ENCODE measurements at places on chromosomes 11 and 22.
A peak's percentile ranks its signal among the peaks of the same experiment; 100 is the strongest.

GRCh38 chr22:42272431-42272999, 2.1 kb upstream of the TCF20 start:
- DNase-seq = no peak

DNA sequence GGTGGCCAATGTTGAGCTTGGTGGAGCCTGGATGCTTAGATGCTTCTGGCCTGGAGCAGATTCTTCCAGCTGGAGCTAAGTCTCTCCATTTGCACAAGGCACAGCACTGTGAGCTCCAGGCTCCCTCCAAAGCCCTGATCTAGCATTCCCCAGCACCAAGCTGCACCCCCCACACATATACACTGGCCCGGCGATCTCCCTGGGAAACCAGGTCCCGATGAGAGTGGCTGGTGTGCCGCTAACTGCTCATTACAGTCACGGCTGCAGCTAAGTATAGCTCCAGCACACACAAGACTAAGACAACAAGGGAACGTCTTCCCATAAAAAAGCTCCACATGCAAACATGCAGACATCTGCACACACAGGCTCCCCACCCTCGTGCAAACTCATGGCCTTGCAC, 17.6 kb downstream of the KCNC1 start:
- DNase-seq = no peak

DNA sequence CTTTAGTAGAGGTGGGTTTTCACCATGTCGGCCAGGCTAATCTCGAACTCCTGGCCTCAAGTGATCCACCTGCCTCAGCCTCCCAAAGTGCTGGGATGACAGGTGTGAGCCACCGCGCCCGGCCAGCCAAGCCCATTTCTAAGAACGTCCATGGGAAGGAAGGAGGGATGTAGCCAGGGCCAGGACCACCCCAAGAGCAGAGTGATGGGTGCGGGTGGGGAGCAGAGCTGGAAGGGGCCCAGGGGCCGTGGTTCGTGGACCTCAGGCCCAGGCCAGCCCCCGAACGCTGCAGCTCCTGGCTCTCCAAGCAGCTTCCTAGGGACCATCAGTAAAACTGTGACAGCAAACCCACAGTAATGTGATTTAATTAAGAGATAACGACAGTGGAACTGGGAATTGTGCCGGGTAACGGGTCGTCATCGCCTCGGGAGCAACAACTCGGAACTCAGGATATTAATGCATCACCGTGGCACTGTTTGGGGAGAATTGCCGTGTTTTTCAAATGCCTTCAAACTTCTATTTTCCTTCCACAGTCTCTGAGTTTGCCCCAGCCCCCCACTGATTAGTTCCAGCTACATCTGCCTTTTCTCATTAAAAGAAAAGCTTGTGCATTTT, 74.3 kb downstream of the BRD1 start:
- DNase-seq = no peak

- DNase-seq = no peak
Observed at GRCh38 chr11:67442504-67443404, 522 bp downstream of the CORO1B start.

DNA sequence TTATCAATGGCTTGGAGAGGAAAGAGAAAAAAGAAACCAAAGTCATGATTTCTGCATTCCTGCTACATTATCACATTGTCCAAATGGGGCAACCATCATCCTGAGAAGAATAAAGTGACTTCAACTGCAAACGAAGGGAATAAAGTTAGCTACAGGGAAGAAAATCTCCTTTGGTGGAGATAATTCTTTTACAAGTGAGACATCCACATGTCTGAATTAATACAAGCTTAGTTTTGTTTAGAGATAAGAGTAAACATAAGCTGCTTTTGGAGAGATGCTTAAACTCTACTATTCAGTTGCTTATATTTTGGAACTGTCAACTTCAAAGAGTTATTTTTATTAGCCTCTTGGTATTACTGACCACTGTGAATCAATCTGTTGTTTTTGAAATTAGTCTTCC, at the start of gene OR52L1:
Gene OR52L1, minus strand, starts transcription at position 101 of the 400 bp plus-strand sequence. Its CDS starts 55 bp downstream, at position 46.
- no peak for DNase-seq

DNA sequence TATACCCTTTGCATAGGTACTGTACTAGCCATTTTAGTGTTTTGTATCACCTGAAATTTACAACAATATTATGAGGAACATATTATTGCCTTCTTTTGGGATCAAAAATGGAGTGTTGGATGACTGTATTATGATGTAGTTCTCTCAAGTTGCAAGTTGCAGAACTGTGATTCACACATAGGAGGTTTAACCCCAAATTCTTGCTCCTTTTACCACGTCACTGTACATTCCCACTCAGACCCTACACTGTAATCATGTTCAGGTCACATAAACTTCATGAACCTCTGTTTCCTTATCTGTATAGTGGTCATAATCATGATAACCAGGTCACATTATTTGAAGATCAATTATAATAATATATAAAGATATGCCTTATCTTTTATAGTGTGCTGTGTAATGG, 925.1 kb upstream of the TENM4 start:
- DNase-seq = no peak

GRCh38 chr11:93822359-93822758, 28.1 kb downstream of the VSTM5 start:
- no peak for DNase-seq

- no peak for DNase-seq
Observed at GRCh38 chr11:95085117-95085816, 4.4 kb upstream of the ENDOD1 start.

GRCh38 chr11:108906826-108907225, 242.0 kb downstream of the DDX10 start:
- no peak for DNase-seq

- DNase-seq = peak; percentile 38
Observed at GRCh38 chr11:11078344-11079086, 220.7 kb upstream of the ZBED5 start.

DNA sequence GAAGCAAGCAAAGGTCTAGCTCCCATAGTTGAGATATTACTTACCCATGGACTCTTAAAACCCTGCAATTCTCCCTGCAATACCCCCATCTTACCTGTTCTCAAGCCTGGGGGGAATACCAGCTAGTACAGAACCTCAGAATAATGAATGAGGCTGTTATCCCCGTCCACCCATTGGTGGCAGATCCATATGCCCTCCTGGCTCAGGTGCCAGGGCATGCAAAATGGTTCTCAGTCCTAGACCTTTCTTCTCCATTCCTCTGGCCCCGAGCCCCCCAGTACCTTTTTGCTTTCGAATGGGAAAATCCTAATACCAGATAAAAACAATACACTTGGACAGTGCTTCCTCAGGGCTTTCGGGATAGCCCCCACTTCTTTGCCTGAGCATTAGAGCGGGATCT, 86.4 kb downstream of the PIWIL4 start:
- no peak for DNase-seq

- no peak for DNase-seq
Observed at GRCh38 chr11:117706322-117706814, 90.6 kb downstream of the DSCAML1 start.

DNA sequence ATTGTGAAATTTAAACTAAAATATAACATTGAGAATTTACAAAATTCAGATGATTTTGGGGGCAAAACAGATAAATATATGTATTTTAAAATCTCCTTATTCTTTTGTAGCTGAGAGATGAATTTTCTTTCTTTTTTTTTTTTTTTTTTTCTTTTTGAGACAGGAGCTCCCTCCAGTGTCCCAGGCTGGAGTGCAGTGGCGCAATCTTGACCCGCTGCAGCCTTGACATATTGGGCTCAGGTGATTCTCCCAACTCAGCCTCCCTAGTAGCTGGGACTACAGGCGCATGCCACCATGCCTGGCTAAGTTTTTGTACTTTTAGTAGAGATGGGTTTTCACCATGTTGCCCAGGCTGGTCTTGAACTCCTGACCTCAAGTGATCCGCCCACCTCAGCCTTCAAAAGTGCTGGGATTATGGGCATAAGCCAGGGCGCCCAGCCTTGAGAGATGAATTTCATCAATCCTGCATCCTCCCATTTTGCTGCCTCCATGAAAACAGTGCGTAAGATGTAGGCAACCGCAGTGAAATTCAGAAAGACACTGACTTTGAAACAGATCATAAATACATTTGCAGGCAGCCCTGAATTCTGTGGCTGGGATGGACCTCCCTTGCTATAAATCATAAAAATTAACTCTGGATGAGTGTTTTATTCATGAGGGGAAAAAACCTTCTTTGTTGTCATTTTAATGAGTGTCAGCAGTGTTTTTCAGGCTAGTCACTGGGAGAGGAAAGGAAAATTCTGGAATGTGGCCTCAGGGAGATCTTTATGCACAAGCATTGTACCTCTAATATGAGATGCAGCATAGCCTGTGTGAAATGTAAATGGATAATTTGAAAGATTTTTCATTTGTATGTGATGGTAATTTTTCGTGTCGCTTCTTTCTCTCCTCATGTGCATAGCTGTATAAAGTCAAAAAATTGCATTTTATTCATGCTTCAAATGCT, 14.4 kb downstream of the ELMOD1 start:
- no peak for DNase-seq

- no peak for DNase-seq
Observed at GRCh38 chr11:121140369-121140768, 39.3 kb downstream of the TECTA start.

GRCh38 chr22:43406186-43406790, 5.5 kb upstream of the MPPED1 start:
- DNase-seq = no peak

- DNase-seq = no peak
Observed at GRCh38 chr11:82854242-82854641, 46.0 kb downstream of the PRCP start.

DNA sequence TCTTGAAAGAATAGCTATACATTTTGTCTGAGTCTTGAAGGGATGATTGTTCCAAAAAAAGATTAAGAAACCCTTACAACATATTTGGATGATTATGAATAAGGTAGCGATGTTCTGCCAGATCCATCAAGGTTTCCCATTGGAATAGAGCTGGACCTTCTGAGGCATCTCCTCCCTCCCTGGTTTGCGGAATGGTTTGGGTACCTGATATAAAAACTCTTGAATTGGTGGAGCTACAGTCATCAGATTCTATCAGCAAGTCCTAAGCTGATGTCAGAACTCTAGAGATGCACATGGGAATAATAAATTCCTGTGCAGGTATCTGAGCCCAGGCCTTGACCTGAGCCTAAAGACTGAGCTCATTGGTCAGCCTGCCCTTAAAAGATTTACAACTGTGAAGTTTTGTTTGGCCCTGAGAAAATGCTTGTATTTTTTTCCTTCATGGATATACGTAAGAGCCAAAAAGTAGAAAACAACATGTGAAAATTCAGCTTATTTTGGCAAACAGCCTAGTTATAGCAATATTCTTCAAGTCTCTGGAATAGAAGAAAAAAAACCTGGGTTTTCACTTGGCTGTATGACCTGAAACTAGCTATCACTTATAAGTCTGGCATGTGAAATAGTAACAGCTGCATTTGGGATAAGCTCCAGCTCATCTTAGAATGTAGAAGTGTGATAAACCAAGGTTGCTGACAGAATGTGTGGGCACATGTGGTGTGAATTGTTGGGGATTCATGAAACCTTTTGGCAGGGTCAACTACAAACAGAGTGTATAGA, 265.7 kb upstream of the CTSC start:
- no peak for DNase-seq

GRCh38 chr11:68346462-68346790, 34.0 kb downstream of the LRP5 start:
- no peak for DNase-seq

GRCh38 chr11:112381578-112381977, 120.9 kb upstream of the PLET1 start:
- no peak for DNase-seq

GRCh38 chr11:24199461-24199860, 297.4 kb upstream of the LUZP2 start:
- DNase-seq = no peak

- no peak for DNase-seq
Observed at GRCh38 chr11:27524155-27524554, 17.6 kb upstream of the LIN7C start.

DNA sequence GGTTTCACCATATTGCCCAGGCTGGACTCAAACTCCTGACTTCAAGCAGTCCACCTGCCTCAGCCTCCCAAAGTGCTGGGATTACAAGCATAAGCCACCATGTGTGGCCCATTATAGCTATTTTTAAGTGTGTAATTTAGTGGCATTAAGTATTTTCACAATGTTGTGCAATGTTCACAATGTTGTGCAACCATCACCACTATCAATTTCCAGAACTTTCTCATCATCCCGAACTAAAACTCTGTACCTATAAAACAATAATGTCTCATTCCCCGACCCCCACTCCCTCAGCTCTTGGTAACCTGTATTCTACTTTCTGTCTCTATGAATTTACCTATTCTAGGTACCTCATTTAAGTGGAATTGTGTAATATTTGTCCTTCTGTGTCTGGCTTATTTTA, 7.5 kb downstream of the CFAP68 start:
- DNase-seq = no peak

DNA sequence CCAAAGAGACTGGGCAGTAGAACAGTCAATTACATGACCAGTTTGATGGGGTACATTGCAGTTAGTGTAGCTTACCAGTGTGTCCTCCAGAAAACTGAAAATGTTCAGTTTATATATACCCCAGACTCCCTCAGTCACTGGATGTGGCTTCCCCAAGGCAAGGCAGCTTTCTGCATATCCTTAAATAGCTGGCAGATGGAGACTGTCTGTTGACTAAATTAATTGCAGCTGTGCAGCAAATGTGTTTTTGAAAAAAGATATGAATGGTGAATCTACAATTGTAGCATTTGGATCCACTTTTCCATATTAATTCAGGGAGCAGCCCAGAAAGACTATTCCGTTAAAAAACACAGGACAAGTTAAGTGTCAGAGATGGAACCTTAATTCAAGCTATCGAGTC, 565.1 kb upstream of the CCDC179 start:
- DNase-seq = no peak
